ENCODE measurements at places on chromosomes 12 and 14. TPM values are rescaled to one million over a fixed set of nuclear protein-coding genes. Genes with fewer than 3 reads are reported as not detected.

- DNase-seq: no peak
Measured at GRCh38 chr14:95047754-95048153, 109.6 kb downstream of the DICER1 start.

Gene TCL1B
- 0.60 TPM for polyA plus RNA-seq

Gene IAPP
- not detected for polyA plus RNA-seq

Gene OR6C6
- polyA plus RNA-seq: 0.08 TPM

Gene DEPDC4
- 7.2 TPM for polyA plus RNA-seq
